ENCODE measurements at places on chromosomes 2 and 18.

DNA sequence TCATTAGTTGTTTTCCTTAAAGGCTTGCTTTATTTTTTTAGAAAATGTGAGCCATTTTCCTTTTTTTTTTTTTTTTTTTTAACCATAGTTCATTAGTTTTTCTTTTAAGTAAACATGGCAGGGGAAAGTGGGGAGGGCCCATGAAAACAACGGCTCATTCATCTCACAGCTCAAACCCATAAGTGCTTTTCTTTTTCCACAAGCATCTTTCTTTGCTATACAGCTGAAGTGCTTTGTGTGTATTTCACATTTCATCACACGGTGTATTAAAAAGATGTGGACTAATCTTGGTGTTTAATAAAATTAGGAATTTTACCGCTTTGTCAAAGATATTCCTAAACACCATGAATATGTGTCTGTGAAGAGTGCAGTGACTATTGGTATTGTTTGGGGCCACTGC is 41.6 kb downstream of the RHBDD1 start:
- DNase-seq: no peak

- no peak for DNase-seq
Observed at GRCh38 chr2:215517391-215517790, 81.5 kb upstream of the FN1 start.

DNA sequence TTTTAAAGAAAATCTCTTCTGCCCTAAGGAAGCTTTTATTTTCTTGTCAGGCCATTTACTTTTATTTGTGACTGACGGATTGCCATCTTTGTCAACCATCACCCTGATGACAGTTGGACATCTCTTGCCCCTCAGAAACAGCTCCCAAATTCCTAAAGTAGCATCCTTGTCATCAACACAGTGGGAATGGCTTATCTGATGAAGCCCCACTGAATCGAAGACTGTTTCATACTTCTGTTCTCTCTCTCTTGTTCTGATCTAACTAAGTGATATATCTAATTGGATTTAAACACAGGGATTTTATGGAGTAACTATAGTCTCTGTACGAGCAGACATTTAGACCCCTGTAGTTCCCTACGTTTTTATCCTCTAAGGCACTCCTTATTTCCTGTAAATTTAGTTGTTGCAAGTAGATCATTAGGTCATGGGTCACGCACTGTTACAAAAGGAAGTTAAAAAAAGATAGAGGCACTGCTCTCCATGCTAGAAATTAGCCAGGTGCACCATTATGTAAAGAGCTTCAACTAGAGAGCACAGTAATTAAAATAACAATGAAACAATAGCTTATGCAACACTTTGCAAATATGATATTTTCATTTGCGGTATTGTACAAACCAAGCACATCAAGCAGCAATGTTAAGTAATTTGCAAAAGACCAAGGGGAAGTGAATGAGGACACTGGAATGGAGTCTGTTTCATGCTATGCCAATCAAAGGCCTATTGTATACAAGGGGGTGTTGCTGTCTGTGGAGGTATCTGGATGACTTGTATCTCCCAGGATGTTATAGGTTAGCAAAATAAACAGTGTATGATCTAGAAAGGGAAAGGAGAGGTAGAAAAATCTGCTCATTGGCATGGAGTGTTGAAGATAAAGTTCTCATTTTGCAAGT is 284.7 kb downstream of the LRRTM1 start:
- DNase-seq: no peak

GRCh38 chr2:238042090-238042489 is 18.7 kb upstream of the SCLY start:
- no peak for DNase-seq

DNA sequence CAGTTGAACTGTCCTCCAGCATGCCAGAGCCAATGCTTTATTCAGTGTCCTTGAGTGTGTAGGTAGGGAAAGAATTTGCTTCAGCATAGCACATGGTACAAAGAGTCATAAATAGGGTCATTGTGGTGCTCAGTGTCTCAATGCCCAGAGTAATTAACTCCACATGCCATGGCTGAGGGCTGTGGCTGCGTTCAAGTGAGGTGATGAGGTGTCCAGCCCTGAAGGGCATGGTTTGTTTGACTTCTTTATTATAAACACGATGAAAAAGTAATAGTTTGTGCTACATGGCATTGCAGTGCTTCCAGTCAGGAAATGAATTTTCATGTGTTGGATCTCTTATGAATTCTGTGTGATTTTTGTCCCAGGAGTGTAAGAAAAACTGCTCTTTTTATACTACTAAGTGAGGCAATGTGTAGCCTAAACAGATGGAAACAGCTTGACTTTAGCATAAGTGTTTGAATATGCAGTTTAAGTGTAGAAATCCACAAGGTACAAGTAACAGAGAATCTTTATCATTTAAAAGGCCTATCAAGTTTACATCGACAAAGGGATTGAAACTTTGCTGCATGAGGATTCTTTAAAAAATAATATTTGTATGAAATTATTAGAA is 507.9 kb upstream of the CDH2 start:
- no peak for DNase-seq

- no peak for DNase-seq
Observed at GRCh38 chr2:232588680-232589585, 38.4 kb downstream of the EIF4E2 start.

DNA sequence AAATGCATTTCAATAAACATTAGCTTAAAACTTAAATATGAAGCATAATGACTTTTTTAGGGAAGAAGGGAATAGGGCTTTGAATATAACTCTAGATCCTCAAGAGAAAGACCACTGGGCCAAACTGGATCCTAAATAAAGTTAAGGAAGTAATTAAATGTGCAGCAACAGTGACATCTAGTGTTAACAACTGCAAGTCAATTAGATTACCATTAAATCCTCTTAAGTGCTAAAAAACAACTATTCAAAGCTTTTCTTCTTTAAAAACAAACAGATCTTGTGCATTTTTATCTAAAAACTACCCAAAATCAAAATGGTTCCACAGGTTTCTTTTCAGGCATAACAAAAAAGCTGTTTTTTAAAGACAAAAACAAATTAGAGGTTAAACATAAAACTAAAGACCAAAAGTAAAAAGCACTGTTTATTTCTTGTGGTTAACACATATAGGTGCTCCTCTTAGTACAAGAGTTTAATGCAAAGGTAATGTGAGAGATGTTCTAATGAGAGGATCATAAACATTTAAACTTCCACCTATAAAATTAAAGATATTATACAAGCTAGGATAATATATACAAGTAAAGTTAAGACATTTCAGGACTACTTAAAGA is 111.4 kb downstream of the THADA start:
- DNase-seq: no peak

DNA sequence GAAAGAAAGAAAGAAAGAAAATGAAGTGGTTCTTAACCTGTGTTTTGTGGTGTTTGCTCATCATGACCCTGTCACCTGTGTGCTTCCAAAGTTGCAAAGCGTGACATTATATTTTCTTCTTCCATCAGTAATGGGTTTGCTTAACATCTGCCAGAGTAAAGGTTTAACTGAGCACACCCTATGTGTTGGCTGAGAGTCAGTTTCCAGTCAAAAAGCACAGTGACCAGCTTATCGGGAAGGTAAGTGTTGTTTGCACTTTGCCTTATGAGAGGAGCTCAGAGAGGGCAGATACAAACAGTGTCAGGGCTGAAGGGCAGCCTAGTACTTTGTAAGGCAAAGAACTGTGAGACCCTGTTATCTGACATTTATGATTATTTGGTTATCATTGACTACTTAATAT is 406.2 kb upstream of the CWC22 start:
- DNase-seq: no peak

GRCh38 chr2:31337860-31338259 is 76.7 kb downstream of the XDH start:
- no peak for DNase-seq

DNA sequence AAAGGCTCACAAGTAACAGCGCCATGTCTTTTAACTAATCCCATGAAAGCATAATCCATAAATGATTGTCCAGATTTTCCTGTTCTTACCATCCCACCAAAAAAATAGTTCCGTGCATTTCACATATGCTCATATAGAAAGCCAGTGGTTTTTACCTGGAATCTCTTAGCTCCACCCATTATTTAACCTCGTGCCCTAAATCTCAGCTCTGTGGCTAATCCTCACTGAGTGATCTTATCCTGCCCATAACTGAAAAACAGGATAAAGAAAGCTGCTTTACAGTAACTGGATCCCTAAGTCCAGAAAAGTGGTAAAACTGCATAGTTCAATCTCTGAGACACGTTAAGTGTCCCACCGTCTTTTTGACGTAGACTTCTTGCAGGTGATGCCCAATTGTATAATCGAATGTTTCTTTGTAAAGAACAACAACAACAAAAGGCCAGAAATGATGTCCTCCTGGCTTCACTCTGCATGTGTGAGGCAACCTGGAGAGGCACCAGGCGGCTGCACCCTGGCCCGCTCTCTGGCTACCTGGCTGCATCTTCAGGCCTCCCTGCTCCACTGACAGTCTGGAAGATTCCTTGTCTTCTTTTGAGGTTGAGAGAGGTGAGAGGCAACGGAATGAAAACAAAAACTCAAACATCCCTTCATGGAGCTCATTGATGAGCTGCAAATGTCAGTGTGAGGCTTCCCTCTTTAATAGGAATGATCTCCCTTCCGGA is 38.6 kb downstream of the FEZ2 start:
- no peak for DNase-seq

- no peak for DNase-seq
Observed at GRCh38 chr2:38148501-38148900, 72.5 kb upstream of the CYP1B1 start.

DNA sequence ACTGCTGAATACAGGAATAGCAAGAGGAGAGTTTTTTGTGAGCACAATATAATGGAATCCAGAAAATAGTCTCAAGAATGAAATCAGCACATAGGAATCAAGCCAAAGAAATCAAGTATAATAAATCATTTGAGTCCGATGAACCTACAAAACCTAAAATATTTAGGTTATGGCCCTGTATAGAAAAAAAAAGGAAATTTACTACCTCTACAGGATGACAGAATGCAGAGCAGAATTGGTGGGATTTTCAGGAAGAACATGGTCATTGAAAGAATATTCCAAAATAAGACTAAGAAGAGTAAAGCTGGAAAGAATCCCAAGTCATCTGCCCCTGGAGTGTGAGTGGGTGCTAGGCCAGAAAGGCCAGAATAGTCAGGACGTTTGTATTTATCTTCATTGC is 1041.2 kb upstream of the CDH2 start:
- no peak for DNase-seq

DNA sequence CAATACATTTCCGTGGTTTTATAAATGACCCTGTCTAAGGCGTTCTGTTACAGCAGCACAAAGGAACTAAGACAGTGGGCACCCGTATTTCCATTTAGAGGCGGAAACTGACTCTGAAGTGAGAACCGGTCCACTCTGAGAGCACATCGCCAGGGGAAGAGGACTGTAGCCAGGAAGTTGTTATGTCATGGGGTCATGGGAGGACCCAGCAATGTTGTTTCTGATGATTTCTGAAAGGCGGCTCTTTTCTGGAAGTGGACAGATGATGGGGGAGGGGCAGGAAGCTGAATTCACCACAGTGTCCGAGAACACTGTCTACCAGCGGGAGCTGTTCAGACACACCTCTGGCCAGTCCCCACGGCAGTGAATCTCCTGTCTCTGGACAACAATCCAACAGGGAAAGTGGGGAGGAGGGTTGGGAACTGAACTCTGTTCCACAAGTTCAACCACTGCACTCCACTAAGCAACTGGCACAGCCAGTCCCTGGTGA is 2.1 kb upstream of the LRRFIP1 start:
- DNase-seq: no peak

DNA sequence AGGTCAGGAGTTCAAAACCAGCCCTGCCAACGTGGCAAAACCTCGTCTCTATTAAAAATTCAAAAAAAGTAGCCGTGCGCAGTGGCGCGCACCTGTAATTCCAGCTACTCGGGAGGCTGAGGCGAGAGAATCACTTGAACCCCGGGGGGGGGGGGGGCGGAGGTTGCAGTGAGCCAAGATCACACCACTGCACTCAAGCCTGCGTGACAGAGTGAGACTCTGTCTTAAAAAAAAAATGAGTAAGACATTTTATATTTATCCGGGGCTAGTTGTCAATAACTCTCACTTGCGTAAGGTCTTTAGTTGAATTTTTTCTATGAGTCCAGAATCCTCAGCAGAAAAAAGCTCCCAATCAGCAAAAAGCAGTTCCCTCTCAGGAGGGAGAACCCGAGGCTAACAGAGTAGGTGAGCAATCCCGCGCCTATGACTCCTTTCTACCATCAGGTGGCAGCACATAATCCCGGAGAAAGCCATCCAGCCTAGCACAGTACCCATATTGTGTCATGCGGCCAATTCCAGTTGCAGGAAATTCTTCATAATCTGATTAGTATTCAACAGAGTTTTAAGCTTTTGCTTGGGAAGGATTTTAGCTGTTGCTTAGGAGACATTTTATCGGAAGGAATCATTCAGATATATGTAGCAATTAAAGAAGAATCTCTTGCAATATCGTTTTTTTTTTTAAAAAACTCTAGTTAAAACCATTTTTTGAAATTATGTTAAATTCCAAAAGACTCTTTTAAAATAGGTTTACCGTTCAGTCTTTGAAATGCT is 11.9 kb upstream of the CRYGA start:
- peak; percentile 76 for DNase-seq

- DNase-seq: no peak
Observed at GRCh38 chr2:57180042-57180567, 866.5 kb upstream of the VRK2 start.

DNA sequence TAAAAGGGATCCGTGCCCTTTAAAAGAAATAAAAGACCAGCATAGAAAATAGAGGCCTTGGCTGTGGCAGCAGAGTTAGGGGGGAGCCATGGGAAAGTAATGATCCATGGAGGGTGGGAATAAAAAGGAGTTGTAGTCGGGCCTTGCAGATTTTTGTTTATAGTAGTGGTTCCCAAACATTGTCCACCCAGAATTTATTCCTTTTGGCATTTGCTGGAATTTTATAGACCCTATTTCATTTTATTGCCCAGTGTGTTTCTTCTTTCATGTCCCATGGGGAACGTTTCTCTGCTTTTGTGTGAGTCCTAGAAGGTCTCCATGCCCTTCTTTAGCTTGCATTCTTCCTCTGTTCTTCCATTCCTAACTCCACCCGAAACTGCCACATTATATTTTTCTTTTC is 222.2 kb downstream of the LTBP1 start:
- DNase-seq: no peak

DNA sequence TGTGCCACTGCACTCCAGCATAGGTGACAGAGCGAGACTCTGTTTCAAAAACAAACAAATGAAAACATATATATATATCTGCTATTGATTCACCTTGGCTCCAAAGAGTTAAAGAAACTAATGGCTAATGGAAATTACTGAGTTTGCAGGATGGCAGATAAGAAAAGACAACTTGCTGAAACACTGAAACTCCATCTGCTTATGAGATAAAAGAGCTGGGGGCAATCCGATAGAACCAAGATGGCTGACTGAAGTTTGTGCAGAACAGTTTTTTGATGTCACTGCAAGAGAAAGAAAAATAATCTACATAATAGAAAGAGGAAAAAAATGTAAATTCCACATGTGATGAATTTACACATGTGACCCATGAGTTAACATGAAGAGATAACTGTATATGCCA is 88.2 kb downstream of the LRATD1 start:
- no peak for DNase-seq

DNA sequence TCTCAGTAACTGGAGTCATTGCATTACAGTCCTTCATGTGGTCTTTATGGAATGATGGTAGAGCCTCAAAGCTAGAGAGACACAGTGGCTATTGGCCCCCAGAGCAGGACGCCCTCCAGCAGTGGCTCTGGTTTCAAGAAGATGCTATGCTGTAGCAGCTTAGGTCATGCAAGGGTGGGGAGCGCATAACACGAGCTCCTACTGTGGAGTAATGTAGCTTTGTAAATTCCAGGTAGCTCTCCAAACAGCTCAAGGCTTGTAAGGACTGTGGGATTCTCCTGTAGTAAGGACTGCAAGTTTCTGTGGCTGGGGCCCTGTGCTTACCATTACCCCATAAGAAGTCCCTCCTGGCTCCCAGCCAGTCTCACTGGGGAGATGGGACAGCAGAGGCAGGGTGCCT is 15.6 kb downstream of the APLF start:
- DNase-seq: no peak
